ENCODE measurements at places on chromosomes 16 and 17. TPM values are rescaled to one million over a fixed set of nuclear protein-coding genes. Genes with fewer than 3 reads are reported as not detected.

HOXB7 gene
- 44.0 TPM for total RNA-seq

USP43 gene
- 7.3 TPM for total RNA-seq

- H3K27me3 ChIP-seq = no peaks in the 10 kb centered on the region
- no peak overlapping the region for H3K27ac ChIP-seq
- H3K36me3 ChIP-seq = no peaks in the 10 kb centered on the region
- no peaks in the 10 kb centered on the region for H3K4me1 ChIP-seq
- DNase-seq = no peak
Measured at GRCh38 chr16:4522051-4522581, 16.5 kb downstream of the CDIP1 start.

GRCh38 chr16:49524216-49524946 lies 150.8 kb downstream of the C16orf78 start:
- H3K36me3 ChIP-seq = no peaks in the 10 kb centered on the region
- DNase-seq = no peak
- H3K27ac ChIP-seq = no peak overlapping the region
- H3K4me1 ChIP-seq = no peaks in the 10 kb centered on the region

DNA sequence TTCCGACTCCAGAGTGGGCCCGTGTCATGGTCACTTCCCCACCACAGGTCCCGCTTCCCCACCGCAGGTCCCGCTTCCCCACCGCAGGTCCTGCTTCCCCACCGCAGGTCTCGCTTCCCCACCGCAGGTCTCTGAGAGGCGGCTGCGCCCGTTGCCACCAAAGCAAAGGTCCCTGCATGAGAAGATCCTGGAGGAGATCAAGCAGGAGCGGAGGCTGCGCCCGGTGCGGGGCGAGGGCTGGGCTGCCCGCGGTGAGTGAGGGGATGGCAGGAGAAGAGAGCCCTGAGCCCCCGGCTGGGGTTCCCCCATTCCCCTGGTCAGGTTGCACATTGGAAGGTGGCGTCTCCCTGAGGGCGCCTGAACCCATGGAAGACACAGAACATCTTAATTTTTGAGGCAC lies 17.4 kb upstream of the TCF25 start:
- DNase-seq = no peak
- H3K4me3 ChIP-seq = no peak overlapping the region
- H3K27me3 ChIP-seq = no peaks in the 10 kb centered on the region
- no peaks in the 10 kb centered on the region for H3K4me1 ChIP-seq
- H3K36me3 ChIP-seq = no peaks in the 10 kb centered on the region

- no peak for DNase-seq
- no peak overlapping the region for H3K4me3 ChIP-seq
- H3K4me1 ChIP-seq = no peaks in the 10 kb centered on the region
- no peak overlapping the region for H3K27ac ChIP-seq
- H3K27me3 ChIP-seq = no peaks in the 10 kb centered on the region
Measured at GRCh38 chr16:923184-923583, 47.6 kb downstream of the LMF1 start.

- H3K27me3 ChIP-seq = no peaks in the 10 kb centered on the region
- H3K4me1 ChIP-seq = peaks cover 9% of the 10 kb centered on the region
- no peak overlapping the region for H3K4me3 ChIP-seq
- no peak overlapping the region for H3K27ac ChIP-seq
- H3K36me3 ChIP-seq = no peaks in the 10 kb centered on the region
Measured at GRCh38 chr17:80097127-80097621, 4.2 kb upstream of the GAA start.
